T-cell (primary cell): ENCODE measurements at places on chromosomes 2 and 18.

- DNase-seq: no peak
Measured at GRCh38 chr2:74413001-74413698, 8.3 kb downstream of the C2orf81 start.

DNA sequence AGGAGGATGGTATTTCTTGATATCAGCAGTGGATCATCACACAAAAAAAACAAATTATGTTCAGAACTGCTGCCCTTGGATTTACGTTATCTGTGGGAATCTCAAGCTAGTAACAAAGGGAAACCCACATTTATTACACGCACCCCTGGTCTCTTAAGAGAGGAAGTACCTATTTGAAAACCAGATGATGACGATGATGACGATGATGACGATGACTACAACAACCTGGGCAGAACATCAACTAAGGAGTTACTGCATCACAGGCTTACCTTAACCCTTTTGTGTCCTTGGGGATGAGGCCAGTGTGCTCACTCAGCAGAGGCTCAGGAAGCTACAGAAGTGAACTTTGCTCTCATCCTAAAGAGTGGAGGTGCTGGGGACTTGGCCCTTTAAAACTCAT is 169.4 kb downstream of the FSHR start:
- no peak for DNase-seq

- no peak for DNase-seq
Measured at GRCh38 chr2:219060821-219061791, at the start of gene IHH. Gene IHH, minus strand, starts transcription at chr2:219060921. Its CDS starts 454 bp downstream, at chr2:219060467.

GRCh38 chr18:25307192-25307591 is 44.8 kb downstream of the ZNF521 start:
- no peak for DNase-seq

- no peak for DNase-seq
Measured at GRCh38 chr2:161085149-161085548, 75.1 kb upstream of the TANK start.

GRCh38 chr2:219628235-219628985 is 980 bp downstream of the SLC4A3 start:
- no peak for DNase-seq

DNA sequence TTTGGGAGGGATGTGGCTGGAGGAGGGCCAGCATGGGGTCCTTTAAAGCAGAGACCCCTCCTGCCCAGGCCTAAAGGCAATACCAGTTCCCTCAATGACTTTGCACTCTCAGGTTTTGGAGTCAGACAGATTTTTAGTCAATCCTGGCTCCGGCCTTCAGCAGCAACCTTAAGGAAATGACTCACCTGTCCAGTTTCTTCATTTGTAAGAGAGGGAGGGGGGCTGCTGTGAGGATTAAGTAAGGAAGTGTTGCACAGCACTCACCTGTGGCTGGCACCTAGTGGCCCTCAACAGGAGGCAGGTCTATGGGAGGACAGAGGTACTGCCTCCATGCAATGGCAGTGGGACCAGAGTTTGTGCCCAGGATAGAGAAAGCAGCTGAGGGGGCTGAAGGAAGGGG is 13.7 kb downstream of the CNGA3 start:
- DNase-seq: no peak

DNA sequence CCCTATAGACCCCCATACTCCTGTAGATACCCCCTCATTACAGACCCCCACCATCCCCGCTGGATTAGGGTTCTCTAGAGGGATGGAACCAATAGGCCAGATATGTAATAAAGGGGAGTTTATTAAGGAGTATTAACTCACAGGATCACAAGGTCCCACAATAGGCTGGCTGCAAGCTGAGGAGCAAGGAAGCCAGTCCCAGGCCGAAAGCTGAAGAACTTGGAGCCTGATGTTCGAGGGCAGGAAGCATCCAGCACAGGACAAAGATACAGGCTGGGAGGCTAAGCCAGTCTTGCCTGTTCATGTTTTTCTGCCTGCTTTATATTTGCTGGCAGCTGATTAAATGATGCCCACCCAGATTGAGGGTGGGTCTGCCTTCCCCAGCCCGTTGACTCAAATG is 106.6 kb downstream of the AGAP1 start:
- DNase-seq: no peak

DNA sequence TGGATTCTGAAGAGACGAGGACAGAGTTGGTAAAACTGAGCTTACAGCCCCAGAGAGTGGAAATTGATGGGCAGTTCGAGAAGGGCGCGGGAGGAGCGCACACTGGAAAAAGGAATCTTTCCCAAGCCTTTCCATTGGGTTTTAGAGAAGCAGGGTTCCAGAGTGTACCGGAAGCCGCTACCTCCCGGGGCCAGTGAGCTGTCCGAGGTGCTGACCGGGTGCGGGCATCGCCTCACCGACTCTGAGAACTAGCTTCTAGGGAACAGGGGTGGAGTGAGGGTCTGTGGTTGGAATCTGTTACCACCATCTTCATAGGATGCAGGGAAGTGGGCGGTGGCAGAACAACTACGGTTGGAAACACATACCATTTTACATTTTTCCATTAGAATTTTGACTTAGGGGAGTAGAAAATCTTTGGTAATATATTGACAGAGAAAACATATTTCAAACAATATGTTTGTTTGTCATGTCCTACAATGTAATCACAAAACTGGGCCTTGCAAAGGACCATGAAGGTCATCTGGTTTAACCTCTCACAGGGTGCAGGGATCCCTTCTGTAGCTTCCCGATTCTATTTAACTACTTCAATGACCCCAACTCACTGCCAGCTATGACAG is 724 bp downstream of the NMS start:
- no peak for DNase-seq

GRCh38 chr2:60623040-60623439 is 69.6 kb upstream of the BCL11A start:
- DNase-seq: no peak

- no peak for DNase-seq
Measured at GRCh38 chr2:63712748-63713147, 124.0 kb downstream of the MDH1 start.

DNA sequence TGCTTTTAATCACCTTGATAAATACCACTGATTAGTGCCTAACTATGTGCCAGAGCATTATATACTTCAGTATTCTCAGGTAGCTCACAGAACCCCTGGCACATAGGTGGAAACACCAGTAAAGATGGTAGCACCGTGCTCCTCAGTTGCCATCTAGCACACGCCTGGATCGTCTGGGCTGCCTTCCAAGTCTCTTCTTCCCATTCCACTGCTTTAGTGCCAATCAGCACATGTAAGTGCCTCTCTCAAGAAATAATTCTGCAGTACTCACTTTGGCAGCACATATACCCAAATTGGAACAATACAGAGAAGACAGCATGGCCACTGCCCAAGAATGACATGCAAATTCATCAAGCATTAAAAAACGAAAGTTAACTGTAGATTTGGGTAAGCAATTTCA is 13.0 kb downstream of the POLR2D start:
- DNase-seq: no peak

GRCh38 chr2:135386993-135387392 is 144.0 kb downstream of the ZRANB3 start:
- no peak for DNase-seq

DNA sequence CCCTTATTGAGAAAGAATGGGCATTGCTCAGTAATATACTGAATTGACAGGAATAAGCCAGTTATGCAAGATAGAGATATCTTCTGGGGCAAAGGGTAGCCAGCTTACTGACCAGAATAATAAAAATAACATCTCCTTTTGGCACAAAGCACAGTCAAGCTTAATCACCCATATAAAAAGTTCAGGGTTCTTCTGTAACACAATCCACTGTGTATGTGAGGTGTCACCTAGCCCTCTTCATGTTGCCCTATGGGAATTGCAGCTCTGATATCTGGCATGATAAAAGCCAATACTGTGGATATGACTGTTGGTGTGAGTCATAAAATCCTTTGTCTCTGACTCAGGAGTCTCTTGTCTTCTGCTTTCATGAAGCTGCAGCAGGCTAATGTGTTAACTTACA is 90.8 kb downstream of the DSEL start:
- no peak for DNase-seq

DNA sequence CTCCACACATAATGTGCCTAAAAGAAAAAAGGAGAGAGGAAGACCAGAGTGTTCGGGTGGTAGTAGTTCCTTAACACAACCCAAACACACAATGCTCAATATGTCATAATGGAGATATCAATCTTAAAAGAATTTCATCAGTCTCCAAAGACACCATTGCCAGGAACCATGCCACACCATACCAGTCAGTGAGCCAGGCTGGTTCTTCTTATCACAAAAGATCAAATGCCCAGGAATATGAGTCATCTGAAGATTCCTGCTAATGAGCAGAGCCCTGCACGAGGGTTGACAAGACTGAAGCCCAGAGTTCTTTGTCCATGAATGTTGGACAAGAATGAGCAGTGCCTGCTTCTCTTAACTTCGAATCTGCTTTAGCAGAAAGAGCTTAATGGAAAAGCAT is 262.3 kb downstream of the ZNF516 start:
- DNase-seq: no peak

DNA sequence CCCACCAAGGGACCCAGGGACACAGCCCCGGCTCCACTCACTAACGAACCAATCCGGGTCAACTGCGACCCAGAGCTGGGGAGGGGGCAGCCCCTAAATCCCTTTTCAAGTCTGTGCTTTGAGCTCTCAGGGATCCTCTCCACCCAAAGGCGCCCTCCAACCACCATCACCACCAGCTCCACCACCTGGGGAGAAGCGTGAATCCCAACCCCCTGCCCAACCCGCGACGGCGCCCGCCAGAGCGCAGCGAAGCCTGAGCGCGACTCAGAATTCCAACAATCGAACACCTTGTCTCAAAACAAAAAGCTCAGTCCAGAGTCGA is 497 bp downstream of the DSC3 start:
- no peak for DNase-seq

- no peak for DNase-seq
Measured at GRCh38 chr2:148052687-148053086, 31.8 kb downstream of the MBD5 start.

DNA sequence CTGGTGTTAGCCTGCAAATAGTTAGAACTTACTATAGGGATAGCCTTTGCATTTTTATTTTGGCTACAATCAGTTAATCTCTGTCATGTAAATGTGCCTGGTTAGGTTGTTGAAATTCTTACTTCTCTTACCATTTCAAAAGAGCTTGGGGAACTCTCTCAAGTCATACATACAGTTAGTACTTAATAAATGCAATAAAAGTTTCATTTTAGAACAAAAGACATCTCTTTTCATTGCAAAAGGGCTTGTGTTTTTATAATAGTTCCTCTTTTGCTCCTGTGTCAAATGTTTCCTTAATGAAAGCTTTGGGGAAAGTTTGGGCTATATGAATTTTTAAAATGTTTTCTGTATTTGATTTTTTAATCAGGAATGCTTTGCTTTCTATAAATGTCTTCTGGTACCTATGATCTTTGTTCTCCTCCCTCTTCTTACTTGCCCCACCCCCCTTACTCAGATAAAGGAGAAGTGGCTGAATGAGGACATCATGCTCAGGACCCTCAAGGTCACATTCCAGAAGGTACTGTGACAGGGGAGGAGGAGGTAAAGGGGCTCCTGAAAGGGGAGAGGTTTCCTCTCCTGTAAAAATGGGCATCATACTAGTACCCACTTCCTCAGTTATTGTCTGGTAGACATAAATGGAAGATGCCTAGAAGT is 13.6 kb downstream of the PTPN18 start:
- no peak for DNase-seq

GRCh38 chr2:3784731-3785130 is 81.4 kb downstream of the DCDC2C start:
- no peak for DNase-seq

- no peak for DNase-seq
Measured at GRCh38 chr2:36701918-36702317, 5.4 kb downstream of the VIT start.

DNA sequence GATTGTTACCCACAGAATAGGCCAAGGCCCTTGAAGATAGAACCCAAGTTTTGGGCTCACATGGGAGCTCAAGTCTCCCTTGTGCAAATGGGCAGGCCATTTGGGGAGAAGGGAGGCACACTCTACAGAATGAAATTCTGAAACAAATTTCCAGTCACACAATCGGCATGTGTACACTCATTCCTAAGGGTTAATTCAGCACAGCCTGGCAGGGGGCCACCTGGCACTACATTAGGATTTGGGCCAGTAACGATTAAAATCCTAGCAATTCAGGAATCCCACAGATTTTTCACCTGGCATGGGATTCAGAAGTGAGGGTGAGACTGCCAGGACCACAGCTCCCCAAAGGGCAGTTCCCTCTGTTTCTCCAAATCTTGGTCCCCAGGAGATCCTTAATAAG is 46.4 kb downstream of the BMP10 start:
- DNase-seq: no peak

GRCh38 chr2:68594674-68595492 is 48.5 kb upstream of the PROKR1 start:
- peak; percentile 51 for DNase-seq

- DNase-seq: no peak
Measured at GRCh38 chr18:24735624-24736231, 275.3 kb downstream of the HRH4 start.

- DNase-seq: no peak
Measured at GRCh38 chr2:122535960-122536505, 780.6 kb downstream of the TSN start.

GRCh38 chr18:26021061-26021754 is 69.2 kb downstream of the SS18 start:
- DNase-seq: no peak
